Left colon (tissue), 2 donors: ENCODE measurements at places on chromosomes 3 and 15.

GRCh38 chr3:147582642-147583041 lies 173.5 kb downstream of the ZIC1 start:
- DNase-seq = no peak

- DNase-seq = no peak
These were observed 19.5 kb upstream of the ATP2B2 start for GRCh38 chr3:10524799-10525301.

DNA sequence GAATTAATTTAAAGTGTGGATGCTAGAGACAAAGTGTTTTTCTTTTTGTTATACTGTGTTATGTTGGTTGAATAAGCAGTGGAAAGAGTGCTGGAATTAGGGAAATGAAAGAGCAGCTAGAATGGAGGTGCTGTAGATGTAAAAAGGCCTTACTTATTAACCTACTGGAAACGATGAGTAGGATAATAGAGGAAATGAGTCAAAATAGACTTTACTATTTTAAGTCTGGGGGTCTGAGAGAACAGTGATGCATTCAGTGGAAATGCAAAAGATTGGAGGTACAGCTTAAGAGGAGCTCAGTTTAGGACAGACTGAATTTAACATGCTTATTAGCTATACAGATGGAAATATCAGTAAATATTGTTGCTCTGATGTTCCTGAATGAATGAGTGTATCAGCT lies 674.0 kb downstream of the OTOL1 start:
- no peak for DNase-seq

- no peak for DNase-seq
These were observed 27.1 kb upstream of the VPS8 start for GRCh38 chr3:184784731-184785500.

DNA sequence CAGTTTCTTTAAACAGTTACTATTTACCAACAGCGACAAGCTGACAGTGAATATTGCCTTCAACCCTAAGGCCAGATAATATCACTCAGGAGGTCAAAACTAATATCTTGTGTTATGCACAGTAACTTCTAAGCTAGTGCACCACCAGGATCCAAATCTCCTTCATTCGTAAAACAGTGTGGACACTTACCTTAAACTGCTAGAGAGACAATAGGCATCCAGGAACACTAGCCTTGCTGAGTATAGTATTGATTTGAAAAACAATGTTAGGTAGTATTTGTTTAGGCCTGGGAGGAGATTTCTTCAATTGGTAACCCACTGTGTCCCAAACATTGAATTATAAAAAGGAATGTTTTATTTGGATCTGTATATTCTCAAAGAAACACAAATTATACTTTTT lies 707.9 kb upstream of the UBE2E2 start:
- DNase-seq = no peak

DNA sequence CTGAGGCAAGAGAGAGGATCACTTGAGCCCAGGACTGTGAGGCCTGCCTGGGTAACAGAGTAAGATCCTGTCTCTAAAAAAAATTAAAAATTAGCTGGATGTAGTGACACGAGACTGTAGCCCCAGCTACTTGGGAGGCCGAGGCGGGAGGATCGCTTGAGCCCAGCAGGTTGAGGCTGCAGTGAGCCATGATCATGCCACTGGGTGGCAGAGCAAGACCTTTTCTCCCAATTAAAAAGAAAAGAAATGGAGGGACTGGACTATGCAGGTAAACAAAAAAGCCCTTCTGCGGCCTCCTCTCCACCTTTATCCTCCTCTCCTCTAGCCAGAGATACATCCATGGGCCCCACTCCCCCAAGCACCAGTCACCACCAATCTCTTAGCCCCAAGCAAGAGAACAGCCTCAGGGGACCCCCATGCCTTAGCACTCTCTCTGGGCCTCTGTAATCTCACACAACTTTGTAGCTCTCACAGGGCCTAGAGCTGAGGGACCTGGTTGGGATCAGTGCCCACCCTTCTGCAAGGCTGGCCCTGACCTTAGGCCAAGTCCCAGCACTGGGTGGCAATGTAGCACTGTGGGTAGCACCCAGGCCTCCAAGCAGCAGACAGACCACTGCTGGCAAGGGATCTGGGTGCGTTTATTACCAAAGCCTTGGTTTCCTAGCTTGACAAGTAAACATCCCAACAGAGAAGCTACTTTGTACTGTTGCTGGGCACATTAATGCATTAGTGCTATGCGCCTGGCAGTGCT lies 43.4 kb downstream of the FAM174B start:
- no peak for DNase-seq

- DNase-seq = no peak
These were observed 24.7 kb downstream of the KAT2B start for GRCh38 chr3:20064796-20065564.

DNA sequence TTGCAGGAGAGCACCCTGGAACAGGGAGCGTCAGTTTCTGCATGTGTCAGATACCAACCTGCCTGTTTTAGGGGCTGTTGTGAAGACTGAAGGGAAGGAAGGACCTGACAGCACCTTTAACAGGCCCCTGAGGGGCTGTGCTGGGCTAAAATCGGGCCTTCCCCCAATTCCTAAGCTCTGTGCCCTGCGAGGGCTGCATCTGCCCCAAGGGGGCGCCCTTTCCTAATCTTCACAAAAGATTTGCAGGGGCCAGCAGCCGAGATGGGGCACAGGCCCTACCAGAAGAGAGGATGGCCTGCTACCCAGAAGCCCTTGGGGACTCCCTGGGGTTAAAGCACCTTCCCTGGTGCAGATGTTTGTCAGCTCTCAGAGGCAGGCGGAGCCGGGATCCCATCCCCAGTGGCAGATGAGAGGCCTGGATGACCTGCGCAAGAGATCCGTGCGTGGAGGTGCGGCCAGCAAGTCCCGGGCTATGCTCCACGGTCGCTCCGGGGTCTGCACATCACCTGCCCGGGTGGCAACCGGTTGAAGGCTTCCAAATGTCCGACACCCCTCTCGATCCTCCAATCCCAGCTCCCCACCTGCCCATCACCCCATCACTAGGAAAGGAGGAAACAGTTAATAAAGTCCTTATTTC lies 53.6 kb downstream of the RHCG start:
- DNase-seq = peak; percentile 61
